ENCODE measurements at places on chromosomes 4 and X.

DNA sequence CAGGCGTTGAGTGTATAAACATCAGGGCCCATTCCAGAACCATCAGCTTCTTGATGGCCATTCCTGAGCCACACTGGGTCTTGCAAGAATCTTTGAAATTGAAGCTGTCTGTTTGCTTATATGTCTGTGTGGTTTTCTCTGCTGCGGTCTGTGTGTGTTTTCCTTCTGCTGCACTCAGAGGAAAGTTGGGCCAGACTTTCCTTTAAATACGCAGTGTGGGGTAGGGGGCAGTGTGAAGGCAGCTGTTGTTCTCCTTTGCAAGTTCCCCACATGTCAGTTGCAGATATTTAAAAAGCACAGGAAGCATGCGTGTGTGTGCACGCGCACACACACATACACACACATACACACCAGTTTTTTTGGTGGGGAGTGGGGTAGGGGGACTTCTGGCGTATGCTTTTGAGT, 32.1 kb downstream of the CCKAR start:
- peak; percentile 51 for DNase-seq

- DNase-seq: no peak
These were observed 5.3 kb downstream of the EDA2R start for GRCh38 chrX:66633541-66633940.

- DNase-seq: no peak
These were observed 8.7 kb downstream of the GAGE10 start for GRCh38 chrX:49312176-49312575.

GRCh38 chr4:142585411-142585810, 260.7 kb downstream of the INPP4B start:
- DNase-seq: no peak

DNA sequence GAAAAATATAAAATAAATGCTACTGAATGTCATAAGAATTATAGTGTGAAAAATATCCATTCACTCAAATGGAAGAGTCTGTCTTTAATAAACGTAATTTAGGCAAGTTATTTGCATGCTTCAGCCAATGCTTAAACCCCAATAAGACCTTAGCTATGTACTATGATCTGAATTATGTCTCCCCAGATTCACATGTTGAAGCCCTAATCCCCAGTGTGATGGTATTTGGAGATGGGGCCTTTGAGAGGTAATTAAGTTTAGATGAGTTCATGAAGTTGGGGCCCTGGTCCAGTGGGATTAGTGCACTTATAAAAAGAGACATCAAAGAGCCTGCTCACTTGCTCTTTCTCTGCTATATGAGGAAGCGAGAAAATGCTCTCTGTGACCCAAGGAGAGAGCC, 28.7 kb downstream of the SLC39A8 start:
- DNase-seq: peak; percentile 3

DNA sequence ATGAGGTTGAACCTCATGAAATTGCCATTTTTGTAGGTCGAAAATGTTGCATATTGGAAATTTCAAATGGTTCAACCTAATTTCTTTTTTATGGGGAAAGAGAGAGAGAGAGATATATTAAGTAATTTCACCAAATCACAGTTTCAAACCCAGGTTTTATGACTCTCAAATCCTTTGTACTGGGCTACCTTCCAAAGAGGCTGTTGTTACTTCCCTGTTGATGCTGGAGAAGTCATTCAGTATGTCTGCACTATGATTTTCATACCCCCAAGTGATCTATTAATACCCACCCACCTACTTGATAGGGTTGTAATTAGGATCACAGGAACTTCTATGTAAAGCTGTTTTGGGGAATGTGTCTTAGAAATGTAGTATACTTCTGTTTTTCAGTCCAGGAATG, 109.9 kb downstream of the ZNF330 start:
- no peak for DNase-seq

- DNase-seq: no peak
These were observed 16.2 kb downstream of the DGKQ start for GRCh38 chr4:957231-957580.

DNA sequence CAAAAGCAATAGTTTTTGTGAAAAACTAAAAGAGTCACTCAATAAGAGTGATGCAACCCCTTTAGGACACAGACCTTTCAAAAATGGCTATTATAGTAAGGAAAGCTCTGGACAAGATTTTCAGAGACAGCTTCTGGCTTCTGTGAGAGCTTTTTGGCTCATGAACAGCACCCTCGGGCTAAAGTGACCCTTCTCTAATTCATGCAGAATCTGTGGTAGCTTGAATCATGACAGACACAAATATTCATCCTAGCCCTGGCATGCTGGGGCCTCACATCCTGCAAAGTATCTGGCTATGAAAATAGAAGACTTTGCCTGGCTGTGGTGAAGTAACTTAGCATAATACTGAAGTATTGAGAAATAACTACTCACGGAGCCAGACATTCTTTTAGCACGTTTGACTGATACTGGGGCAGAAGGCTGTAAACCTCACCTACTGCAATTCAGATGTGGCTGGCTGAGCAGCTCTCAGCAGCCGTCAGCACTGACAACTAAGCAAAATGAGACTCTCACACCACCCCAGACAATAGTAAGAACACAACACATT, 327.3 kb downstream of the MAPK10 start:
- peak; percentile 16 for DNase-seq

DNA sequence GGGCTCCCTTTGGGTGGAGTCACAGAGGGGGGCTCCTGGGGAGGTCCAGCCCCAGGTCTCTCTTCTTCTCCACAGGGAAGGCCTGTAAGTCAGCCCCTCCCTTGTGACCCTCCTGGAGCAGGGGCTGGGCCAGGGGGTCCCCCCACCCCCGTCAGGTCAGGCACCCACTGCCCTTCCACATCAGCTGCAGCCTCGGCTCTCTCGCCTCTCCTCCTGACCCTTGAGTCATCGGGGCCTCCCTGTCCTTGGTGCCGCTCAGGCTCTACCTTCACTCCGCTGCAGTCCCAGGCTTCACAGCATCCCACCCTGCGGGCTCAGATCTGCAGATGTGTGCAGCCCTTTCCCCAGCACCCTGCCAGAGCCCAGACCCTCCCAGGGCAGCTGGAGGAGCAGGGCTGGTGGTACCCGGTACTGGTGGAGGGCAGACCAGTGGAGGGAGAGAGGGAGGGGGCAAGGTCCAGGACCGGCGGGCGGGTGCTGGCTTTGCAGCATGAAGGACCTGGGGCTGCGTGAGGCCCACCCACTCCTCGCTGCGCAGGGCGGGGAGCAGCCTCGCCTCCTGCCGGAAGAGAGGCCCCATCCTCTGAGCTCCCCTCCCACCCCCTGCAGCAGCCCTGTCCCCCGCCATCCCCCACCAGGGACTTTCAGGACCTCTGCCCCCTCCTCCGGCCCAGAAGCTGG, 117.1 kb downstream of the FAM53A start:
- DNase-seq: no peak

- no peak for DNase-seq
These were observed 107.8 kb downstream of the ADRA2C start for GRCh38 chr4:3874028-3874415.

DNA sequence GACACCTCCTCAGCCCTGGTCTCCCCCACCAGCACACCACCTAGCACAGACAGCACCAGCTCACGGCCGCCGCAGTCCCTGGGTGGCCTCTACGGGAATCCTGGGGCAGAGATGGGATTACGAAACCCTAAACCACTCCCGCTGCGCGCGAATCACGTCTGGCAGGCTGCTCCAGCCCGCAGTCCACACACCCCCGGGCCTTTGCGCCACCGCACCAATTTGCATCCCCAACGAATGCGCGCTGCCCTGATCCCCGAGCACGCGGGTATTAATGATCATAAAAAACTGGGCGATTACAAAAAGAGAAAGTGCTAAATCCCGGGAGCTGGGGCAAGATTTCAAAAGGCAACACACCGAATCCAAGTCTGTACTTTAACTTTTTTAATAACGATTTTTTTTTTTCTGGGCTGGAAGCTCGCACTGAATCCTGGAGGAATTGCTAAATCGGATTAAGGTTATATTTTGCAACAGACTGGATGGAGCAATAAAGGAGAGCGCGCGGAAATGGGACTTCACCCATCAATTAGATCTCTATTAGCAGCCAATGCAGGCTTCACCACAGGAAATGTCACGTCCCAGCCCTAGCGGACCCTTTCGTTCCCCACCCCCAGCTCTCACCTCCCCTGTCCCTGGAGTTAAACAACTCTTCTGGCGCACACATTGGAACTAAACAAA, 69.8 kb upstream of the TMEM33 start:
- DNase-seq: peak; percentile 27

DNA sequence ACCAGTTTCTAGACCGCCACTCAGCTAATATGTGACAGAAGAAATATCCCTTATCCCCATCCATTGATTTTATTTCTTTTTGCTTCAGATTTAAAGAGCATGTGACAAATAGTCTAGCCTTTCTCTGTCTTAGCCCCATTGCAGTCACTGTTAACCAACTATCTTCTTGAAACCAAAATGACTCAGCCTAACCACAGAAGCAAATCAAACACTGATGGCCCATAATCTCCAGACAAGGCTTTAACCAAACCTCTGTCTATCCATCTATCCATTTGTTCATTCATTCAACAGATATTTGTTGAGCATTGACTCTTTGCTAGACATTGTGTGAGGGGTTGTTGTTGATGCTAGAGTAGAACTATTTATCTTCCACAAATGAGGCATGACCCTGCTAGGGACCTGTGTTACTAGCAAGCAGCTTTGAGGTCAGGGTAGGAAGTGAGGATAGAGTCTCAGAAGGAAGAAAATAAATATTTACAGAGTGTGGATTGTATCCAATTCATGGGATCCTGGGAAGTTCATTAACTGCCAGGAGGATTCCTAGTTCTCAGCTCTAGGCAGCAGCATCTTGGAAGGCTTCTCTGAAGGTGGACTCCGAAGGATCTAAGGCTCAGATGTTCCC, 22.5 kb downstream of the HNRNPH2 start:
- peak; percentile 31 for DNase-seq

GRCh38 chrX:135330706-135331105, 21.4 kb downstream of the ETDC start:
- no peak for DNase-seq

GRCh38 chrX:24231131-24231540, 81.6 kb downstream of the ZFX start:
- peak; percentile 34 for DNase-seq

DNA sequence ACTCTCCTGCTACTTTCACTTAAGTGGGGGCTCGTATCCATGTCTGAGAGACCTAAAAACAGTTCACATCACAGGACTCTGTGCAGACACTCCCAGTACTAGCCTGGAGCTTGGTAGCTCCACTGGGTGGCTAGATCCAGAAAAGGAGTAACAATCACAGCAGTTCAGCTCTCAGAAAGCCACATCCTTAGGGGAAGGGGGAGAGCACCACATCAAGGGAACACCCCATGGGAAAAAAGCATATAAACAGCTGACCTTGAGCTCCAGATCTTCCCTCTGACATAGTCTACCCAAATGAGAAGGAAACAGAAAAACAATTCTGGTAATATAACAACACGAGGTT, 175.8 kb downstream of the FAM13A start:
- DNase-seq: no peak

DNA sequence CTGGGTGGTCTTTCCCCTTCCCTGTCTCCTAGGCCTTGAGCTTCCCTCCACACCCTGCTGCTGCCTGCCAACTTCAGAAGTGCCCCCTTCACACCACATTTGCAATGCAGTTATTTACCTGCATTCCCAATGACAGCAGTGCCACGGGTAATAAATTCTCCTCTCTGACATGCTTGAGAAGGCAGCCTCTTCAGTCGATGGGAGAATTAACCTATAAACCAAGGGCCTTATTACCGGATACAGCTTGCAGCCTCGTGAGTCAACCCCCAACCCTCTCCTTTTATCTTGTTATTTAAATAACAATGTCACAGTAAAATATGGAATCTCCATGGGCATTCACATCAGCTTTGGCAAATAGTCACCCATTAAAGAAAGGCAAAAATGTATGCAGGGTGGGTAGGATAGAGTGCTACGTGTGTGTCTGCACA, 34.7 kb upstream of the LGI2 start:
- no peak for DNase-seq

GRCh38 chrX:72295745-72296144, 10.0 kb downstream of the CITED1 start:
- no peak for DNase-seq

- DNase-seq: no peak
These were observed 228.8 kb downstream of the SPCS3 start for GRCh38 chr4:176548571-176548970.

GRCh38 chr4:147516133-147516532, 35.2 kb downstream of the EDNRA start:
- DNase-seq: peak; percentile 42

DNA sequence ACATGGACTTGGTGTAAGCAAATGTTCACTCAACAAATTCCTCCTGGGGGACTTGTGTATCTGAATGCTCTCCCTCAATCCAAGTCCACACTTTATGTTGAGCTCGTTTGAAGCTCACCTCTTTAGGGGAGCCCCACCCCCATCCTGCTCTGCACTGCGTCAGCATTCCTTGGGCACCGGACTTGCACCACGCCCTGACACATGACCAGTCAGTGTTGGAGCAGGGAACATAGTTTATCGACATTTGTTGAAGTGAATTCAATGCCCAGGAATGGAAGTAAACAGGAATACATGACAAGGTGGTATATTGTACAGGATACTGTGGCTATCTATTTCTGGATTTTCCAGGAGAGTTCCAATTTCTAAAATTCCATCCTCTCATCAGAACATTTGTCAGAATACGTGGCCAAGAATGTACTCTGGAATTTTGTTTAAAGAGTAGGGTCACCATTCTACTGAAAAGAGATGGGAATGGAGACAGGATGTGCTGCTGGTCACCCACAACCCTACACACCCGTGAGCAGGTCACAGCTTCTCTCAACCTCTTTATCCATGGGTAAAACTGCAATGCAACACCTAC, 60.0 kb upstream of the LNX1 start:
- DNase-seq: no peak
